T-cell (primary cell): ENCODE measurements at places on chromosomes 11 and 22. TPM values are rescaled to one million over a fixed set of nuclear protein-coding genes. Genes with fewer than 3 reads are reported as not detected.

AMOTL1 gene
- total RNA-seq: 0.82 TPM

VSIG2 gene
- 0.93 TPM for total RNA-seq

SSTR3 gene
- total RNA-seq: 6.9 TPM

THRSP gene
- not detected for total RNA-seq

DNA sequence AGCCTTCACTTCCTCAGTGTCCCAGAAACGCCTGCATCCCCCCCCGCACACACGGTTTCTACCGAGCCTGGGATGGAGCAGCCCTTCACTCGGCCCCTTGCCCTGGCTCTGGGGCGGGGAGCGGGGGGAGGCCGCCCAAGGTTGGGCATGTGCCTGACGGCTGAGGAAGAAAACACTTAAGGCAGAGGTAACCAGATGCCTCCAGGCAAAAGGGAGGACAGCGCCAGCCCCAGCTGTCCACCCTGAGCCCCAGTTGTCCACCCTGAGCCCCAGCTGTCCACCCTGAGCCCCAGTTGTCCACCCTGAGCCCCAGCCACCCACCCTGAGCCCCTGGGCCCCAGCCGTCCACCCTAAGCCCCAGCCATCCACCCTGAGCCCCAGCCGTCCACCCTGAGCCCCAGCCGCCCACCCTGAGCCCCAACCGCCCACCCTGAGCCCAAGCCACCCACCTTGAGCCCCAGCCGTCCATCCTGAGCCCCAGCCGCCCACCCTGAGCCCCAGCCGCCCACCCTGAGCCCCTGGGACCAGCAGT is 3.8 kb upstream of the TTLL8 start:
- H3K36me3 ChIP-seq: no peaks in the 10 kb centered on the region
- peaks cover 52% of the 10 kb centered on the region for H3K27me3 ChIP-seq
- no peaks in the 10 kb centered on the region for H3K4me1 ChIP-seq
- DNase-seq: no peak
- H3K27ac ChIP-seq: no peak overlapping the region

- H3K27me3 ChIP-seq: peaks cover 31% of the 10 kb centered on the region
- DNase-seq: no peak
- H3K4me1 ChIP-seq: no peaks in the 10 kb centered on the region
- H3K4me3 ChIP-seq: peak within 1 kb of the TSS; percentile 77
- no peaks in the 10 kb centered on the region for H3K36me3 ChIP-seq
These were observed at the start of gene FAM181B for GRCh38 chr11:82733444-82734119. FAM181B (minus strand) TSS chr11:82733864; CDS start chr11:82733729, 135 bp downstream.

DNA sequence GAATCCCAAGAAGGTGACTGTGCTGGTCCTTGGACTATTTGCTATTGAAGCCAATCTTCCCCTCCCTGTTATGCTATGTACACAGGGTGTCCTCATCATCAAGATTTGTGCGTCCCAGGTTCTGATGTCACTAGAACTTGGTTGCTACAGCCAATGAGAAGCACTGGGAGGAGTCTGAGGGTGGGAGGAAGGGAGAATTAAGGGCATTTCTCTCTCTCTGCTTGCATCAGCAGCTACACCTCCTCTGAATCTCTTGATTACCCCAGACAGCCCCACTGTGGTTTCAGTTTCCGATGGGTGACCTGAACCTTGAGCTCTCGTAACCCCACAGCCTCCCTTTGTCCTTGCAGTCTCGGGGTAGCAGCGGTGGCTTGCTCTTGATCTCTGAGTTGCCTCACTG is 212.4 kb upstream of the SESN3 start:
- H3K27ac ChIP-seq: no peak overlapping the region
- peaks cover 4% of the 10 kb centered on the region for H3K4me1 ChIP-seq
- H3K4me3 ChIP-seq: no peak overlapping the region
- no peaks in the 10 kb centered on the region for H3K27me3 ChIP-seq
- no peak for DNase-seq
- no peaks in the 10 kb centered on the region for H3K36me3 ChIP-seq

DNA sequence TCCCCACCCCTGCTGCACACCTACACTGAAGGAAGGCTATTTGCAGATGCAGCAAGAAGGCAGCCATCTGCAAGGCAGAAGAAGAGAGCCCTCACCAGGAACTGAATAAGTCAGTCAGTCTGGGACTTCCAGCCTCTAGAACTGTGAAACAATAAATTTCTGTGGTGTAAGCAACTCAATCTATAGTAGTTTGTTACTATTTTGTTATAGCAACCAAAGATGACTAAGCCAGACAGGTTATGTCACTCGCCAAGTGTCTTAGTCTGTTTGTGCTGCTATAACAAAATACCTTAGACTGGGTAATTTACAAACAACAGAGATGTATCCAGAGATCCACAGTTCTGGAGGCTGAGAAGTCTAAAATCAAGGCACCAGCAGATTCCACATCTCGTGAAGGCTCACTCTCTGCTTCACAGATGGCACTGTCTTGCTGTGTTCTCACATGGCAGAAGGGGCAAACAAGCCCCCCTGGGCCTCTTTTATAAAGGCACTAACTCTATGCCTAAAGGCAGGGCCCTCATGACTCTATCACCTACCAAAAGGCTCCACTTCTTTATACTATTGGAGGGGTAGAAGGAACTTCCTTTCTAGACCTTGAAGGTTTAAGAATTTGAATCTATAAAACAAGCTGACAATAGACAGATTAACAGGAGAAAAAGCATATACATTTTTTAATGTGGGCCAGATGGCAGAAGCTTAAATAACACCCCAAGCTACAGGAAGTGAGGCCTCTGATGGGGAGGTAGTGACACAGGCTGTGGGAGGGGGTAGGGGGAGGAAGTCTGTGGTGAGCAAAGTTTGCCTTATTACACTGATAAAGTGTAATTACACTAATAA is 12.3 kb downstream of the APOL6 start:
- peaks cover 49% of the 10 kb centered on the region for H3K4me1 ChIP-seq
- DNase-seq: peak; percentile 73
- peak overlapping the region; percentile 97 for H3K27ac ChIP-seq
- H3K36me3 ChIP-seq: peaks cover 57% of the 10 kb centered on the region
- H3K27me3 ChIP-seq: no peaks in the 10 kb centered on the region
